ENCODE measurements at places on chromosomes 1 and 21. TPM values are rescaled to one million over a fixed set of nuclear protein-coding genes. Genes with fewer than 3 reads are reported as not detected.

The TCHH gene
- total RNA-seq, result 0.14 TPM

The C2CD2 gene
- total RNA-seq, result 10.7 TPM

The ZMYM1 gene
- 11.7 TPM for total RNA-seq

The PRAMEF14 gene
- not detected for total RNA-seq

The RNF186 gene
- not detected for total RNA-seq

The ARPC5 gene
- total RNA-seq, result 216 TPM

The KRTAP19-1 gene
- not detected for total RNA-seq

The SDHB gene
- 108 TPM for total RNA-seq

The PSEN2 gene
- 8.0 TPM for total RNA-seq

The KCNE1 gene
- 0.26 TPM for total RNA-seq

The SDF4 gene
- total RNA-seq, result 144 TPM
